ENCODE measurements at places on chromosomes 11 and 22.

DNA sequence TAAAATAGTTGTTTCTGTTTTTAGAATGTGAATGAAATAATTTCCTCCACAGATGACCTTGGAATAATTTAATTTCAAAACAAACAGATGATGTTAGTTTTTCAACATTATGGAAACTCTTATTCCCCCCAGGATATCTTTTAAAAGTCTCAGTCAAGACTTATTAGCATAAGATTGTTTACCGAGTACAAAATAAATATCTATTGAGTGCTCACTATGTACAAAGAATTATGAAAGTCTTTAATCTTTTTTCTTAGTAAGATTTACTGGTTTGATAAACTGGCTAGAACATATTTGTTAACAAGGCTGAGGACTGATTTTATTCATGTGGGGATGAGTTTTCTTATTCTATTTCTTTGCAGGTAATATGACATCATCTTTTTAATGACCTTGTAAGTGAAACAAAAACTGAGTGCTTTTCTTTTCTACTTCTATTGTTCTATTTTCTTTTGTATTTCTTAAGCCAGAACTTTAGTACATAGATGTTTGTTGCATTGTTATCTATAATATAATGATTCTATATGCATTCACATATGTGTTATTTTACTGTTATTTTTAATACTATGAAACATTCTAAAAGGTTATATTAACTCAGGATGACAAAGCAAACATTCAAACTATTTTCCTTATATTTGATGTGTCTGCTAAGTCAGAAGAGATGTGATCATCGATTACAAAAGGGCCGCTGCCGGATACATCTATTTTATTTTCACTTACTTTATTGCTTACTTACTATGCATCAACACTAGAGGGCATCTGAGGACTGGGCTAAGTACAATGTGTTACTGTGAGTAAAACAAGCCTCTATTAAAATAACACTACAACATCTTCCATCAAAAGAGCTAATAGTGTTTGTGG, 111.0 kb upstream of the ARHGAP42 start:
- DNase-seq, result no peak

DNA sequence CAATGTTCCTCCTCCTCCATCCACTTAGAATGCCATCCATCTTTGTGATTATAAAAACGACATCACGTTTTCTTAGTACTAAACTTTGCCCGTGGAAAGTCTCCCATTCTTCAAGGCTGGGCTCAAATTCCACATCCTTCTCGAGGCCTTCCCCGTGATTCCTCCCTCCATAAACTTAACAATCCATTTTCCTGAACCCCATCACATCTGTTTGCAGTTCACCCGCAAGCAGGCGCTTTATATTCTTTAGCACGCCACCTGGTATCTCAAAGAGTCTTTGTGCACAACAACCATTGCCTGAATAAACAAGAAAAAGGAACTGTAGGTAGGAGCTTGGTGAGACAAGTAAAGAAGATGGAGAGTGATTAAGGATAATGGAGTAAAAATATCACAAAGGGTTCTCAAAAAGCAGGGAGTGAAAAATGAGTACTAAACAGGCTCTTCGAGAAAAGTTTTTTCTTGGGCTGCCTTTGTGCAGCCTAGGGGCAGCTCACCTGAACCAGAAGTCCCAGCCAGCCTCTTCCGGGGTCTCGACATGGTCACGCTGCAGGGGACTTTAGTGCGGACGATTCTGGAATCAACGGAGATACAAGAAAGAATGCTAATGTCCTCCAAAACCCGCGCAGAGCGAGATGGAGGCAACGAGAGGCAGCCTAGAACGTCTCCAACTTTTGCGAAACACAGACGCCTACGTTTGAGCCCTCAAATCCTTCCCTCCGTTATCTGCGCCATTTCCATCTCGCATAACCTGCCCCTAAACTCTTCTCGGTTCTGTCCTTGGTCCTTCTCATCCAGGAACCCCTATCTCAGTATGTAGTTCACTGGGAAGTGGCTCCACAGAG, 585 bp downstream of the THYN1 start:
- DNase-seq, result no peak

DNA sequence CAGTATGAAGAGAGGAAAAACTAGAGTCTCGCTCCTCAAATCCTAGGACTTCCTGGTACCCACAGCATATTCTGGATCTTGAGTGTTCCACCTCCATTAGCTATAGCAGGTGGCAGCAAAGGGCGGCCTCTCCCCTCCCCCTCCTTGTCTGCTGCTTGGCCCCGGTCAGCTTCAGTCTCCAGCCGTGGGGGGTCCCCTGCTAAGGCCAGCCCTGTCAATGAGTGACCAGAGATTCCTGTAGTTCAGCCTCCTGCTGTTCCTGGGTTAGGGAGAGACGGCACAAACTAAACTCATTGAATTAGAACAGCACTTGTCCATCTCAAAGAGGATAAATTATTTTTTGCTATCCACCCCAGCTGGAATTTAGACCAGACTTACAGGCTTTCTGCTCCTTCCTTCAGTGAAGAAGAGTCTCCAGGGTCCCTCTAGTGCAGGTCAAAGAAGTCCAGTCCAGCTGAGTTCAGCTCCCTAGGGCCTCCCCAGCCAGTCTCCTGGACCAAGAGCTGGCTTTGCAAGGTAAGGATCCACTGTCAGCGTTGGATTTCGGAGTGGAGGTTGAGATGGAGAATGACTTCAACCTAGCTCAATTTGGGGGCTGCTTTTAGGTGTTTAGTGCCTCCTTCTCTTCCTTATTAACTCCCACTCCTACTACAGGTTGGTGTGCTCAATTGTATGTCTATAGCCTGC, 1.1 kb upstream of the PHLDB1 start:
- no peak for DNase-seq

DNA sequence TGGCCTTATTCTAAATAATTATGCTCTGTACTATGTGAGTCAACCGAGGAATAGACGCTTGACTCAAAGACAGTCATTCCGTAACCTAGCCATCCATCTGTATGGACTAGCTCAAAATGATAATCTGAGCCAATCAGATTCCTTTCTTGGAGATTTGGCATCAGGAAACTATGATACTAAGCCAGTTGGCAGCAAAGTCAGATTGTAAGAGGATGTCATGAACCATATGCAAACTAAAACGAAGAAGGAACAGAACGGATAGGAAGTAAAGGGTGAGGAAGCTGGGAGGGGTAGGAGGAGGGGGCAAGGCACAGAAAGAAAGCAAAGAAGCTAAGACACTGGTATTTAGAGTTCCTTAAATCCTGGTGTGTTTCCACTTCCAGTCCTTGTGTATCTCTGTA, 10.7 kb upstream of the SESN3 start:
- no peak for DNase-seq

DNA sequence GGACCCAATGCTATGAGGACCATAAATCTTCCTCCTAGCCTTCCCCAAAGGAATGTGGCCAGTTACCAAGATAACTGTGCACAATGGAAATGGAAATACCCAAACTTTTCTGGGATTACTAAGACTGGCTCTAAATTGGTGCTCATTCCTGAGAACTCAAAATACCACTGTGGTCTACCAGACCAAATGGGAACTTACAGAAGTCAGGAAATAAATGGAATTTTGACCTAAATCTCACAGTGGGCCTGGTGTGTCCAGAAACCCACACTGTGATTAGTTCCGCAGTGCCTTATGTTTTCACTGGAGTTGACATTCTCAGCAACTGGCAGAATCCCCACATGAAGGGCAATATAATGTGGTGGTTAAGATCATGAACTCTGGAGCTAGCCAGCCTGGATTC, 99.4 kb upstream of the ZC3H12C start:
- DNase-seq, result no peak

GRCh38 chr22:22787151-22787550, 100.5 kb upstream of the IGLL5 start:
- DNase-seq, result no peak

DNA sequence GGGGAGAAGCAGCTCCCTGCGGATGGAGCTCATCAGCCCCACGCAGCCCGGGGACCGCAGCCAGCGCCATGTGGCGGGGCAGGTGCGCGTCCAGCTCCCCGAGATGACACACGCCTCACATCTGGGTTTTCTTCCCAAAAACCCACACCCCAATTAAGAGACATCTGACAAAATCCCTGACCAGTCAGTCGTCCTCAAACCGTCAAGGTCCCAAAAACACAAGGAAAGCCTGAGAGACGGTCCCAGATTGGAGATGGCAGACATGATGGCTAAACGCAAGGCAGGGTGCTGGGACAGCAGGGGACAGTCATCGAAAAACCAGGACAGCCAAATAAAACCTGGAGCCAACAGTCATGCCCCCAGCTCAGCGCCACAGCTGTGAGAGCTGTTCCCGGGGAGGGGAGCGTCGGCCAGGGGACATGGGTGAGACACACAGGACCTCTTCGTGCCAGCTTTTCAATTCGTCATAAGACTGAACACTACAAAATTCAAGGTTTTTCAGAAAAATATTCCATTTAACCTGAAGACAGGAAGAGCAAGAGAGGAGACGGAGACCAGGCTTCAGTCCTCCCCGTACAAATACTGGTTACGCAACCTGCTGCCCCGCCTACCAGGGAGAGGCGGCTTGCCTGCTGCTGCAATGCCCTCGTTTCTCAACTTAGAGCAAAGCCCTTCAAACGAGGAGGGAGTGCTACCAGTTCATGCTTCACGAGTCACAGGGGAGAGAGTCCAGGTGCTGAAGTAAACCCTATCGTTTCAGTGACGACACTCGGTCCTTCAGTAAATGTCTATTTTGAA, 10.5 kb downstream of the TOLLIP start:
- DNase-seq, result no peak

DNA sequence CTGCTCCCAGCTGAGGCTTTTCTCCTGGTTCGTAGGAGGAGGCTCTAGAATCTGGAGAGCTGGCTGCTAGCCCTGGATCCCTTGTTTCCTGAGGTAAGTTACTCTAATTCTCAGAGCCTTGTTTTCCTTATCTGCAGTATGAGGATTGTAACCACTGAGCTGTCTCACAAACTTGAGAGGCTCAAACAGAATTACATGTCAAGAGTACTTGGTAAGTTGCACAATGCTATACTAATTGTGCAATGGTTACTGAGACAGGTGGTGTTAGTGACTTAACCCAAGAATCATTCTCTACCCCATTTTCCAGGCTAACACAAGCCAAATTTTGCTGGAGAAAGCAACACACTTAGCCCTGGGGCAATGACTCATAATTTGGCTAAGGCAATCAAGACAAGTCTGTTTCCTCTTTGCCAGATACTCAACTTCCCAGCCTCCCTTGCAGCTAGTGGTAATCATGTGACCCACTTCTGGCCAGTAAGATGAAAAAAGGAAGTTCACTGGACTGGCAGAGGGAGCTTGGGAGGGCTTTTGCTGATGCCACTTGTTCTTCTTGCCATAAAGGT, 348.0 kb downstream of the TENM4 start:
- no peak for DNase-seq

GRCh38 chr11:123373754-123374621, 56.1 kb upstream of the GRAMD1B start:
- no peak for DNase-seq

DNA sequence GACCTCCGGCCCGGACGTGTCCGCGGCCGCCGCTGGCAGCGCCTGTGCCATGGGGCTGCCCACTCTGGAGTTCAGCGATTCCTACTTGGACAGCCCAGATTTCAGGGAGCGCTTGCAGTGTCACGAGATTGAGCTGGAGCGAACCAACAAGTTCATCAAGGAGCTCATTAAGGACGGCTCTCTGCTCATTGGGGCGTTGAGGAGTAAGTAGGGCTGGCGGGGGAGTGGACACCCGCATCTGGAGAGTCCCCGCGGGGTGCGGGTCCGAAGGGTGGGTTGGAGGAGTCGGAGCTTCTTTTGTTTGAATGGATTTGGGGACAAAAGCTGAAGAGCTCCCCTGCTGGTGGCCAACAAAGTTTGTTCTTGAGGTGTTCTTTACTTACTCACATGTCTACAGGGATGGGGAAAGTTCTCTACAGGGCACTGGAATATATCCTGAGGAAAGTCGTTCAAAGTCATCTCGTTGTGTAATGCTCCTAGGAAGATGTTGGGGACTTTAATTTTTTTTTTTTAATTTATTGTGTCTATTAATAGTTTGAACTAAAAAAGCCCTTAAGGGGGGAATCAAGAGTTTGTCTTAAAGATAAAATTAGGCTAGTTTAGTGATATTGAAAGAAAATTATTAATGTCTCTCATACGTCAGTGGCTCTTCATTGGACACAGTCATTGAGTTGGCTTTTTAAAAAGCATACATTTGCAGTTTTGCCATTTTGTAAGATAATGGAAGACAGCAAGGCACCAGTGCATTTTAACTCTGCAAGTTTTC, 725 bp downstream of the ARHGAP42 start:
- no peak for DNase-seq

- no peak for DNase-seq
Observed at GRCh38 chr22:22981670-22982571, 88.4 kb upstream of the GNAZ start.

GRCh38 chr11:86459682-86460460, 85.2 kb downstream of the CCDC81 start:
- DNase-seq, result no peak

DNA sequence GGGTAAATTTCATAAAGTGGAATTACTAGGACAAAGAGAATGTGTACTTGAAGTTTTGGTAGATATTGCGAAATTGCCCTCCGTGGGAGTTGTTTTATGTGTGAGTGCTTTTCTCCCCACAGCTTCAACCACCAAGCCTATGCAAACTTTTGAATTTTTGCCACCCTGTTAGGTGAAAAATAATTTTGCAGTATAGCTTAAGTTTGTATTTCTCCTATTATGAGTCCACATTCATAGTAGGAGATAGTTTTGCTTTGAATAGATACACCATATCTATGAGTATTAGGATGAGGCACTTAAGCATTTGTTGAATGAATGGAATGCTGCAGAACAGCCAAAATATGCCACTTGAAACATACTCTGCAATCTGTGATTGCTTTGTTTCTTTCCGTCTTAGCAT, 43.6 kb downstream of the UVRAG start:
- DNase-seq, result no peak

DNA sequence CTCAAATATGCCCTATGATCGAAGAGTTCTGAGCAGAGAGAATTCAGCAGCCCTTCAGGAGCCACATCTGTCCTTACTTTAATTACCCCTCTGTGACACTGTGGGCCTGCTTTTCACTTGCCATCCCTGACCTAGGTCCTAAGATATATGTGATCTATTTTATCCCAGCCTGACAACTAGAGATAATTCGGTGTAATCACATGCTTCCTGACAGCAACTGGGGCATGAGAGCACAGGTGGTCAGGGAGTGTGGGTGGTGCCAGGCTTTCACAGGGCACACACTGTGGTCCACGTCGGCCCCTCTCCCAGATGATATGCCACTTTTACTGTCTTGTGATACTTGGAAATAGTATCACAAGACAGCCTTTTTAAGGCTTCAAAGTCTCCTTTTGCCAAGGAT, 3.9 kb downstream of the TUBA8 start:
- no peak for DNase-seq

DNA sequence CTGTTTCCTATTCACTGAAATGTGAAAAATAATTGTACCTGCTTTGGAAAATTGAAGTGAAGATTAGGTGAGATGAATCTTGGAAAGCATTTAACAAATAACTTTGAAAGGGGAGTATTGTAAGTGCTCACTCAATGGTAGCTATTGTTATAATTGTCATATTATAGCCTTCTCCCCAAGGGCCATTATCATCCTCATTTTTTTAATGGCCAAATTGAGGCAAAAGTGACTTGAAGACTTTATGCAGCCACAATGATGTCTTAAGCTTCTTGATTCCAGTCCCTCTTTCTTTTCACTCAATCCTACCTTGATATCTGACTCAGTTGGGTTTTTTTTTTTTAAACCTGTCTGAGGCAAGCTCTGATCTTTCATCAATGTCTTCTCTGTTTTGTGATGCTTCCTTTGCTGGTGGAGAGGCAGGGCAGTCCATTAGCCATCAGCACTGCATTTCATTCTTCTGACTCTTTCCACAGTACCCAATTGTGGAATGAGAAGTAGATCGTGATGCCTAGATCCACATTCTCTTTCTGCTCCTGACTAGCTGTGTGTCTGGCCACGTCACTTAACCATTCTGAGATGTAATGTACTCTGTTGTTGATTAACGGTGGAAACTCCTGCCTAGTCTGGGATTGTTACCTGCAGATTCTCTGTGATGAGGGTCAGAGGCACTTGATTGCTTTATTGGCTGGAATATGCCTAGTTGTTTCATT, 101.4 kb downstream of the DBX1 start:
- DNase-seq, result no peak

All from activated gamma-delta T cell treated with anti-CD3 and anti-CD28 coated beads, Interleukin-2, amount 50 U/mL, for 16 hours (primary cell).